Smooth muscle cell of the brain vasculature (primary cell): ENCODE measurements at places on chromosomes 5 and 9.
A peak's percentile ranks its signal among the peaks of the same experiment; 100 is the strongest.

DNA sequence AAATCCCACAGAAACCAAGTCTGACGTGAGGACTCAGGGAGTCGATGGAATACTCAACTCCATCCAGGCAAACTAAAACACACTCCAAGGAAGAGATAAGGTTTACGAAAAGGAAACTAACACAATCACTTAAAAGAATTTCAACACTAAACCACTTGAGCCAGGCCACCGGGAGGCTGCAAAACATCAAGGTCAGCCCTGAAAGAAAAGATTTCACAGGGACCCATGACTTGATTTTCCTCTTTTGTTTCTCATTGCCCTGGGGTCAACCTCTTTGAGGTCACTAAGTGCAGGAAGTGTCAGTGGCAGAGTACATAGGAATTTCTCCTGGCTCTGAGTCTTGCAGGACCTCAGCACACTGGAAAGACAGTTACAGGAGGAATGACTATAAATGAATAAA is 77.8 kb upstream of the TARS1 start:
- no peak for DNase-seq

DNA sequence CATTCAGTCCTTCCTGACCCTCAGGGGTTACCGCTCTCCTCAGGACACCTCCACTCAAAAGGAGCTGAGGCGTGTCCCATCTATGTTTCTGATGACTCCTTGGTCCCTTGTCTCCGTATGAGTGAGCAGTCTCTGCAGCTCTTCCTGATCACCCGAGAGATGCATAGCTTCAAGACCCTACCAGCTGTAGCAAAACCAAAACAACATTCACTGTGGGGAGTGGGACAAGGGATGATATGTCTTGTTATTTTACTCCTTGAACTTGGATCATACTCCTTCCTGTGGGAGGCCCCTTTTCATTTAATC is 14.4 kb downstream of the GLDC start:
- no peak for DNase-seq

GRCh38 chr5:148747536-148747906 is 78.9 kb upstream of the ADRB2 start:
- no peak for DNase-seq

- no peak for DNase-seq
These were observed 40.1 kb upstream of the SUB1 start for GRCh38 chr5:32545102-32545800.

GRCh38 chr9:93300175-93300572 is 116.2 kb downstream of the WNK2 start:
- no peak for DNase-seq

GRCh38 chr9:97511655-97512427 is 10.4 kb downstream of the TMOD1 start:
- no peak for DNase-seq

DNA sequence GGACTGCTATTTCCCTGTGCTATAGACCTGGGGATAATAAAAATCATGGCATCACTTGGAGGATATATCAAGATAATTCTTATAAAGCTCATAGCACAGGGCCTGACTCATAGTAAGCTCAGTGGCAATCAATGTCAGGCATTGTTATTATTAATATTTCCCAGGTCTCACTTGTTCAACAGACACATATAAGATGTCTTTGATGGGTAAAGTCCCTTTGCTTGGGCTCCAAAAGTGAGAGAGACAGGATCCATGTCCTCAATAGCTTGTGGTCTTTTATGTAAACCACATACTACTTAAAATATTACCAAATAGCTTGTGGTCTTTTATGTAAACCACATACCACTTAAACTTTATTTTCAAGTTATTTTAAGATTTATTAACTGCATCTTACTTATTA is 11.2 kb downstream of the SH3RF2 start:
- DNase-seq, result no peak

DNA sequence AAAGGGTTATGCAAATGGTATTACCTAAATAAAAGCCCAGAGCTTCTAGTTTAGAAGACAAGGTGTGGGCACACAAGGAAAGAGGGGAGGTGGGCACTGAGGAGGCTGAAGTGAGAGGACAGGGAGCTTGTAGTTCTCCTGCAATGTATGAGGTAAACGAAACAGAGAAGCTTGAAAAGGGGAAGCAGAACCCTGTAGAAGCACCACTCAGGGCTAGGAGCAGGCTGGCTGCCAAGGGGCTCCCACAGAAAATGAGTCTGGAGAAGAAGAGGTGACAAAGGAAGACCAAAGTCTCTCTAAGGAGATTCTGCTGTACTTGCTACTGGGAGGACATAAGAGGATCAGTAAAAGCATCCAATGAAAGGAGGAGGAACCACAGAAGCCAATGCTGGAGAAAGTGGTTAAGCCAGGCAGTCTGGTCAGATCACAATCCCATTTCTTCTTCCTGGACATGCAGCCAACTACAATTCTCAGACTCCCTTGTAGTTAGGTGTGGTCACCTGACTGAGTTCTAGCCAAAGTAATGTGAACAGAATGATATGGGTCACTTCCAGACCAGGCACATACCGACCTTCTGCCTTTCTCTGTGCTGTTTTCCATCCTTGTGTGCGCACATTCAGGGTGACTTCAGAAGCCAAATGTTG is 174.5 kb upstream of the MAP3K1 start:
- no peak for DNase-seq

DNA sequence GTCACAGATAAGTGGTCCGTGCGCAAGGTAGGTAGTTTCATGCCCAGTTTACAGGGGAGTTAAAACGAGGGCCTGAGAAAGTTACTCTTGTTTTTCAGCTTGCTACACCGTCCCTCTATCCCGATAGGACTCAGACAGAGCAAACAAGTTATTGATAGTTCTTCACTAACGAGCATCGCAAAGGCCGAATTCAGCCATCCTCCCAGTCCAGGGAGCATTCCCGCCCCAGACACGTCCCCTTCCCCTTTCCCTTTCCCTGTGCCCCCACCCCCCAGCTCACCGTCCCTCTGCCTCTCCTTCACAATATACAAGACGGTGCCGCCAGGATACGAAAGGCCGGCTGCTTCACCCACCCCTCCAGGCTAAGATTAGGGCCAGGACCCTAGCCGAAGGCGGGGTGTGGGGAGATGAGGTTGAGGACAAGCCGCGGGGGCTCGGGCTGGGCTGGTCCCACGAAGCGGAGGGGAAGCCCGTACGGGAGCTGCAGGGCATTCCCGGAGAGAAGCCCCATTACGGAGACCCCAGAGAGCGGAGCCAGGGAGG is 599 bp downstream of the KIAA1191 start:
- DNase-seq, result no peak

- DNase-seq, result no peak
These were observed 373.5 kb downstream of the DTWD2 start for GRCh38 chr5:118614731-118615456.

DNA sequence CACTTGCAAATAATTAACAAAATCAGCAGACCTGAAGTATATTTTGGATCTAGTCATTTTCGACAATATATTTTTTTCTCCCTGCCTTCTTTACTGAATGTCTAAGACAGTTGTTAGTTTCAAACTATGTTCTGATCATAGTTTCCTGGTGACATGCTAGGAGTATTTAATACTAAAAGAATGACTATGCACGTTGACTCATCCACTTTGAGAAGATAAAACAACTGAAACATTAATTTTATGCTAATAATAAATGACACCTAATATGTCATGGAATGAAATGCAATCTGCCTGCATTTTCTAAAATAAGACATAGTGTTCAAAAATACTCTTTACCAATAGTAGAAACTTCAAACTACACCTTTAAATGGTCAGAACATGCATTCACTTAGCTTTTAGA is 2123.7 kb upstream of the C9orf72 start:
- no peak for DNase-seq

- no peak for DNase-seq
These were observed 115.3 kb upstream of the VLDLR start for GRCh38 chr9:2506321-2506720.

DNA sequence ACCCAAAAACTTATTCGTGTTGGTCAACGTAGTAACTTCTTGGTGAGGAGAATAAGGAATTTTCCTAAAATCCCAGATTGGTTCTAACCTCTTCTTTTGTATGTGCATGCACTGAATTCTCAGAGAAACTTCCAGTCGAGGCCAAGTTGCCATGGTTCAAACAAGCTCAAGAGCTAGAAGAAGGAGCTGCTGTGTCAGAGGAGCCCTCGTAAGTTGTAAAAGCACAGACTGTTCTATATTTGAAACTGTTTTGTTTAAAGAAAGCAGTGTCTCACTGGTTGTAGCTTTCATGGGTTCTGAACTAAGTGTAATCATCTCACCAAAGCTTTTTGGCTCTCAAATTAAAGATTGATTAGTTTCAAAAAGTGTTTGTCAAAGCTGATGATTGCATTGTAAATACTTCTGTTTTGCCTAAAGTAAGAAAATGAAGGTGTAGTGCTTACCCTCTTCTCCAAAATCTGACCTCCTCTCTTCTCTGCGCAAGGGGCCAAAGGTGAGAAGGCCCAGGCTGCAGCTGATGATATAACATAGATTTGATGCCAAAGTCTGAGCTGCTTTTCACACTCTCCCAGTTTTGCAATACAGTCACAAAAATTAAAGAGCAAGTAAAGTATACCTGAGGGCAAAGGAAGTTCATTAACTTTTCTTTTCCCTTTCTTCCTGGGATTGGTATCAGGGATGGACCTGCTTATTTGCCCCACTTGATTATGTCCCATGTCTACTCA is 210.8 kb downstream of the ADAMTSL1 start:
- DNase-seq, result no peak

GRCh38 chr5:81971111-81971711 is 612 bp upstream of the ATG10 start:
- peak; percentile 12 for DNase-seq

DNA sequence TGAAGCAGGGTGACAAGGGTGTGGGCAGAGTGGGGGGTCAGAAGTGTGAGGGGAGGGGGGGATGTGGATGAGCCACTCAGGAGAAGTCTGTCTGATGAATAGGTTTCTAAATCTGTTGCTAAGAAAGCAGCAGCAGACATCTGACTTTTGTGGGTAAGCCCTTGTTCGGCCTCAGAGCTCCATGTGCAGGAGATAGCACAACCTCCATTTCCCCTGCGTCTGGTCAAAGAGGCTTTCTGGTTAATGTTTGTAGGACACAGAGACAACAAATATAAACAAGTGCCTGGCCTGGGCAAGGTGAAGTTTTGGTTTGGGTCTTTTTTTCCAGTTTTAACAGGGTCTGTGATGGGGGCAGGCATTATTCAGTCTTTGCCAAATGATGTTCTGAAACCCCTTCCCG is 57.0 kb upstream of the GNE start:
- DNase-seq, result no peak
